Cerebellar cortex (tissue), 1 donor: ENCODE measurements at places on chromosomes 3 and 15.

- no peak for DNase-seq
Measured at GRCh38 chr3:142278451-142278850, 53.1 kb upstream of the GK5 start.

- DNase-seq = no peak
Measured at GRCh38 chr3:23993556-23994243, 48.6 kb downstream of the NR1D2 start.

- DNase-seq = no peak
Measured at GRCh38 chr3:52615166-52615565, 70.5 kb downstream of the PBRM1 start.

- DNase-seq = no peak
Measured at GRCh38 chr15:95059346-95059905, 828.1 kb downstream of the MCTP2 start.

GRCh38 chr15:64687172-64687571 is 88.2 kb downstream of the RBPMS2 start:
- no peak for DNase-seq

GRCh38 chr3:179227349-179227748 is 23.6 kb downstream of the KCNMB3 start:
- no peak for DNase-seq

GRCh38 chr3:115141033-115141757 is 5.9 kb downstream of the ZBTB20 start:
- DNase-seq = peak; percentile 47

DNA sequence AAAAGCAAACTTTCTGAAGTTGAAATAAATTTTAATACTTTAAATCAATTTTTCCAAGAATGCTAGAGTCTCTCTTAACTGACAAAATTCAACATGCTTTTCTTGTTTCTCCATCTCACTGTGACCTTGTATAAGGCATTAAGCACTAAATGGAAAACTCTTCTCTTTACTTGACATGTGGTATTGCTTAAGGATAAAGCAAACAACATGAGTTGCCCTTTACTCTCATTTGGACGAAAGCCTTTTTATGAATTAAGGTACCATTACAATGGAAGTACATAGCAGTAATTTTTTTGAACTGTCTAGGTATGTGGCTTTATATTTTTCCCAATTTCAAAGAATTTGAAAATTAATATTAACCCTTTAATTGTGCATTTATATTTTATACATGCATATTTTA is 1.4 kb downstream of the STRIT1 start:
- DNase-seq = no peak

DNA sequence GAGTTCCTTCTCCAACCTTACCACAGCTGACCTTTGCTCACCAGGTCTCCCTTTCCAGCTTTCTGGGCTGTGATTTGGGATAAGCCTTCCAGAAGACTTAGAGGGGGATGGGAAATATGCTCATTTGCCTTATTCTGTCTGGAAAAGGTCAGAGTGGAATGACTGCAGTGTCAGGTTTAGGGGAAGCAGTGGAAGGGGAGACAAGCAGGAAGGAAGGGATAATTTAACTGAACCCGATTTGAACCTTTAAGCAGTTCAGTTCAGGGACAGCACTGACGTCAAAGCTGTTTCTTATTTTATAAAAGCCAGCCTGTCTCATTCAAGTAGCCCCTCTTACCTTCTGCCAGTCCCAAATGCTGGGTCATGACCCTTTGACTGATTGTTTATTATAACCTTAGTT is 418.4 kb upstream of the RARB start:
- no peak for DNase-seq

DNA sequence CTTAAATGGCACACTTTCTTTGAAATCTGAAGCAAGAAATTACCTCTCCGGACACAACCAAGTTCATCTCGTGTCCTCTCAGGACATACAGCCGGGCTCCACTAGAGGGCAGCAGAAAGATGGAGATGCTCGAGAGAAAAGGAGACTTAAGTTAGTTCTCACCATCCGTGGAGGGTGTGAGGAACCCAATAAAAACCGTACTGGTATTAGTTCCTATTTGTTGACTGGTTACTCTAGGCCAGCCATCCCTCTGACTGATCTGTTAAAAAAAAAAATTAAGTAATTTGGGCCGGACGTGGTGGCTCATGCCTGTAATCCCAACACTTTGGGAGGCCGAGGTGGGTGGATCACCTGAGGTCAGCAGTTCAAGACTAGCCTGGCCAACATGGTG is 7.9 kb upstream of the CYP11A1 start:
- DNase-seq = peak; percentile 95

DNA sequence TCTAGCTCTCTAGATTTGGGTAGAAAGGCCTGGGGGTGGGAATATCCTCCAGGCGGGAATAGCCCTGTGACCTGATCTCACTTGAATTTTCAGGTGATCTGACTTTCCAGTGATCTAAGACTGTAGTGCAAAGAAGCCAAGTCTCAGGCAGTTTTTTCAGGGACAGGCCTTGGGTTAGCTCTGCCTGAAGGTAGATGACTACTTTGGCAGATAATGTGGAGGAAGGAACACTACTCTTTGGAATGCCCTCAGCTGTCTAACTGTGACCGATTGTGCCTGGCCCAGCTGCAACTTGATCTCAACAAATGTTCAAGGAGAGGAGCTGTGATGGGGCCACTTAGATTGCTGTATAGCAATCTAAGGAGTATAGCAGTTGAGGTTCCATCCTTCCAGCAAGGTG is 193.7 kb downstream of the TCF12 start:
- no peak for DNase-seq
